Panc1 (cell line): ENCODE measurements at places on chromosomes 5 and 9.

GRCh38 chr5:120818128-120818527 is 354.0 kb downstream of the PRR16 start:
- DNase-seq: no peak

- no peak for DNase-seq
Observed at GRCh38 chr9:84917366-84918070, 248.0 kb downstream of the NTRK2 start.

- no peak for DNase-seq
Observed at GRCh38 chr9:2285416-2286332, 270.5 kb downstream of the SMARCA2 start.

GRCh38 chr9:14068690-14069089 is 245.3 kb downstream of the NFIB start:
- no peak for DNase-seq

GRCh38 chr9:100662122-100662521 is 84.2 kb downstream of the CAVIN4 start:
- DNase-seq: no peak
